ENCODE measurements at places on chromosomes 5 and 9.

- DNase-seq = no peak
These were observed 216.6 kb downstream of the NR2F1-AS1 start for GRCh38 chr5:93364378-93364777.

GRCh38 chr5:15132816-15133405 is 261.3 kb upstream of the ANKH start:
- no peak for DNase-seq

- DNase-seq = peak; percentile 71
These were observed 99.6 kb upstream of the TAF11L2 start for GRCh38 chr5:17398431-17398830.

GRCh38 chr5:151085517-151086041 is 4.7 kb upstream of the TNIP1 start:
- DNase-seq = no peak

DNA sequence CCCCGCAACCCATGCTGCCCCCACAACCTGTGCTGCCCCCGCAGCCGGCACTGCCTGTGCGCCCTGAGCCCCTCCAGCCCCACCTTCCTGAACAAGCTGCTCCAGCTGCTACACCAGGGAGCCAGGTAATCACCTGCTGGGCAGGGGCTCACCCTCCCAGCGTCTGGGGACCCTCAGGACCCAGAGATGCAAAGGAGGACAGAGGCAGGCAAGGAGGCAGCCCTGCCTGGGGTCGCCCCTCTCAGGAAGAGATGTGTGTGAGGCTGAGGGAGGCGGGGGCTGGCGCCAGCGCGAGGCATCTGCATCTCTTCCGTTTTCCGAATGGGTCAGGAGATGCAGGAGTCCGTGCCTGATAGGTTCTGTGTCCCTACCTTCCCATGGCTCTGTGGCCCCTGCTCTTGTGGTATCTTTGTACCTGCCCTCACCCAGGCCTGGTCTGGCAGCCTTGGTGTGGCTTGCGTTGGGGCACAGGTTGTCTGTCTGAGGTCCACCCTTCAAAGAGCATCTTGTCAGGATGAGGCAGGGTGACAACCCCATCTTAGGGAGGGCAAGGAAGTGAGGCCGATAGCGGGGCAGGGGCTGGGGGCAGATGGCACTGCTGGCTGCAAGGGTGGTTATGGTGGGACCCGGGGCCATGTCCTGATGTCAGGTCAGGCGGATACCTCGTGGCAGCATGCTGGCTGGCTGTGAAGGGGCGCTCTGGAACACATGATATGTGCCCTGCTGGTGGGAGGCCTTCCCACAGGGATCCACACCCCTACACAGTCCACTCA is 75.7 kb downstream of the WNK2 start:
- no peak for DNase-seq

DNA sequence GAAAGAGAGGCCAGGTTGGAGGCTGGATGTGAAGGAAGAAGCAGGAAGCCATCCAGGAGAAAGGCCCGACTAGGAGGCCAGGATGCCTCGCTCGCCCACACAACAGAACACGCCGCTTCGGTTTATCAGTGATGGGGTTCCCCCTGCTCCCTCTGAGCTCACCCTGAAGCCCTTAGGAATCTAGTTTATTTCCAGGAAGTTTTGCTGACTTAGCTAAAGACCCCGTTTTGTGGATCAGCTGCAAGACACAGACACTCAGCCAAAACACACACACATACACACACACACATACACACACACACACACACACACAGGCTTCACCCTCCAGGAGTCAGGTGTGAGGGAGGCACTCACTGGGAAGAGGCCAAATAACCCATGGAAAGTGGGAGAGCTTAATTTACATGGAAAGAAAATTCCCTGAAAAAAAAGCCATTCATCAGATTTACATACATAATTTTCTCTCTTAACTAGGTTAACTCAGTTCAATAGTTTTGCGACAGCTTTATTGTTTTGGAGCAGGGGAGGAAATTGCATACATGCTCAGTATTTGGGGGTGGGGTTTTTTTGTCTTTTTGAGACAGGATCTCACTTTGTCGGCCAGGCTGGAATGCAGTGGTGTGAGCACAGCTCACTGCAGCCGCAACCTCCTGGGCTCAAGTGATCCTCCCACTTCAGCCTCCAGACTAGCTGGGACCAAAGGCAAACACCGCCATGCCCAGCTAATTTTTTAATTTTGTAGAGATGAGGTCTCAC is 92.7 kb upstream of the HAND1 start:
- no peak for DNase-seq

DNA sequence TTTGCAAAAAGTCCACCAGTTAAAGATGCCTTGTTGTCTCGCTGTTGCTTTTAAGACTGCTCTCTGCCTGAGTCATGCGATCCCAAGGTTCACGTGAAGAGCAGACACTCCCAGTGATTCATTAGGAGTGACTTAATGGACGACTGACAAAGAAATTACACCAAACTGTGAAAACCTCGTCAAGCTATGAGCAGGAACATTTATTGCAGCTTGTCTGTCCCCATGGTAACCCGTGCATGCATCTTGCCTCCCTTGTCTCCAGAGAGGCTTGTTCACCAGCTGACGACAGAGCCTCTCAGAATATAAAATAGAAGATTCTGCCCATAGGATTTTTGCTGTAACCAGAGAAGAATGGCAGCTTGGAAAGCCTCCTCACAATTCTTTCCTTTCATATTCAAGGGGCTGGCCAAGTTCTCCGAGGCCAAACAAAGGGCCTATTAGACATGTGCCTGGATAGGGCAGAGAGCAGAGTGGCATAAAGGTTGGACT is 352.7 kb downstream of the SPOCK1 start:
- no peak for DNase-seq

DNA sequence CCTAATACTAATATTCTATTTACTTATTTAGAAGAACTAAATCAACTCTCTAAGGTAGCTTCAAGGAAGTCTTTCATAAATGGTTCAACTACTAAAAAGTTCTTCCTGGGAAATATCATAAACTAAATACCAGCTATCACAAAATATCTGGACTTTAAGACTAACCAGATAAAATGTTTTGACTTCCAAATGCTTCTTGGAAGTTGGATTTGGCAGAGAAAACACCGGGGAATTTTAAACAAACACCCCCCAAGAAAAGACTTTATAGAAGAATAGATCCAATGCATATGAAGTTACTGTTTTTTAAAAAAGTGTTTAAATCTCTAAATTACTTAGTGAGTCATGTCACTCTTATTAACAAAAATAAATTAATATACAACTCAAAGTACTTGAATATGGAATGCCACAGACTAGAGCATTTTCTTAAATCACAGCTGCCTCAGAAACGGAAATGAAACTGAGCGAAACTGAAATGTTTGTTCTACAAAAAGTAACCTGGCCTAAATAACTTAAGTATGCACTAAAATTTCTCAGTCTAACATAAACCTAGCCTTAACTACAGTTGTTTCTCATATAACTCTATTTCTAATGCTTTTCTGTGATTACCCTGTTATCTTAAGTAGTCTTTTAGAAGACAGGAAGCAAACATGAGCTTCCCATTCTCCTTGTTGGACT is 6.8 kb downstream of the ABCA1 start:
- peak; percentile 41 for DNase-seq

DNA sequence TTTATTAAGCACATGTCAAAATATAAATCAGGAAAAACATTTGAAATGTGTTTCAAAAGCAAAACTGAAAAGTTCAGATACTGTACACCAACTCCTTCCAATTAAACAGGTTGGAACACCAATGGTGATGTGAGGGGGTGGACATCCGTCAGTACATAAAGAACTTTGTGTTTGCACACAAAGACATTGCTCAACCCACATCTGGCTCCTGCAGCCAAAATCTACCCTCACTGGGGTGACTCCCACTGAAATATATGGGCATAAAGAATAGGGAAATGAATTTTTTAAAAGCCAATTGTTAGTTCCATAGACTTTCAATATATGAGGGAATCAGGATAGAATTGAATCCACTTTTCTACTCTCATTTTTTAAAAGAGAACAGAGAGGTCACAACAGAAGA is 63.9 kb downstream of the MEGF9 start:
- peak; percentile 74 for DNase-seq

DNA sequence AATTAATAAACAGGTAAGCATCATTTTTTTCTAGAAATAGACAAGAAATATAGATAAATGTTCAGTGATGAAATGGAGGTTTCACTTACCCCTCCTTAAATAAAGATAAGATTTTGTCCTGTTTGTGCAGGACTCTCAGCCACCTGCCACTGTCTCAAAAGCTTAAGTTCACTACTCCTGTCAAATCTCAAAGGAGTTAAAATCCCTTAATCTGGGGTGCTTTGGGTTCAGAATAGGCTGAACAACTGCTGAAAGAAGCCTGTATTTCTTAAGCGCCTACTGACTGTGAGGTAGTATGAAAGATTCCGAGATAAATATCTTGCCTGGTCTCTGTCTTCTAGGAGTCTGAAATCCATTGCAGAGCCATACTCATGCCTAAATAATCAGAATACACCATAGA is 3.7 kb upstream of the BRINP1 start:
- no peak for DNase-seq

DNA sequence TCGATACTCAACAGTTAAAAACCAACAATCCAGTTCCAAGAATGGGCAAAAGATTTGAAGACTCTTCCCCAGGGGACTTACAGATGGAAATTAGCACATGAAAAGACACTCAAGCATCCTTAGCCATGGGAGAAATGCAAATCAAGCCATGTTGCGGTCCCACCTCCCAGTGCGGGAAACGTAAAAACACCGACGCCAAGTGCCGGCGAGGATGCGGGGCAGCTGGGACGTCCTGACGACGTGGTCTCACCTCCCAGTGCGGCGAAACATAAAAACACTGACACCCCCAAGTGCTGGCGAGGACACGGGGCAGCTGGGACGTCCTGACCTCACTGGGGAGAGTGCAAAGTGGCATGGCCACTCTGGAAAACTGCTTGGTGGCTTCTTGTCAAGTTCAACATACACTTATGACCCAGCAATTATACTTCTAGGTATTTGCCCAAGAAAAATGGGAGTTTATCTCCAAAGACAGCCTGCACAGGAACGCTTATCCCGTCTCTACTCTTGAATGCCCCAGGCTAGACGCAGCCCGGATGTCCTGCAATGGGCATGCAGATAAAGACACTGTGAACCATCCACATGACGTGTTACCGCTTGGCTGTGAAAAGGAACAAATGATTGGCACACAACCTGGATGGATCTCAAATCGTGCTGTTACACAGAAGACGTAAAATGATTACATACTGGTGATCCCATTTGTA is 60.1 kb upstream of the UBAC1 start:
- no peak for DNase-seq

- peak; percentile 82 for DNase-seq
These were observed 174.6 kb upstream of the ZNF608 start for GRCh38 chr5:124920909-124921666.

DNA sequence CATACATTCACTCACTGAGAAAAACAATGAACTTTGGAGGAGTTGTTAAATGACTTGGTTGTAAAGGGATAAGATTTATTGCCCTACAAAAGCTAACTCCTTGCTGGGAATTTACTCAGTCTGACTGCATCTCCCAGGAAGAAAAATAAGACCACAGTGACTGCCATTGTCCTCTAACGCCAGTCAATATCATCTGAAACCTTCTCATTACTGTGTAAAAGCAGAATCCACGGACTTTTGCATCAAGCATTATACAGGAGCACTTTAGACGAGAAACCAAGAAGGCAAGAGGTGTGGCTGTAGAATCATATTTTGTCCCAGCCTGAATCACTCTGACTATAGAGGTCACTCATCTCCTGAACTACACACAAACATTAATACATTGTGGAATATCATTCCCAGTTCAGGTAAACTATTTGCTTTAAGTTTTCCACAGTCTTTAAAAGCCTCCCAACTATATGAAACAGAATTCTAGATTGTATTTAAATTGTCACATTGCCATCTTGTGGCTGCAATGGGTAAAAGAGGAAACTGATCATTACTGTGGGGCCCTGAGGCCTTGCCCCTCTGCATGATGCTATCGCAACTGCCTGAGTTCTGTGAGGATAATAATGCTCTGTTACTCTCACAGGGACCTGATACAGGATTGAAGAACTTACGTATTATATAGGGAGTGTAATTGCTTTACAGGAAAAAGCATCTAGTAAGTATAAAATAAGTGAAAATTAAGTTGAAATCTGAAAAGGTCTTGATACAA is 142.9 kb downstream of the SLCO4C1 start:
- peak; percentile 48 for DNase-seq

DNA sequence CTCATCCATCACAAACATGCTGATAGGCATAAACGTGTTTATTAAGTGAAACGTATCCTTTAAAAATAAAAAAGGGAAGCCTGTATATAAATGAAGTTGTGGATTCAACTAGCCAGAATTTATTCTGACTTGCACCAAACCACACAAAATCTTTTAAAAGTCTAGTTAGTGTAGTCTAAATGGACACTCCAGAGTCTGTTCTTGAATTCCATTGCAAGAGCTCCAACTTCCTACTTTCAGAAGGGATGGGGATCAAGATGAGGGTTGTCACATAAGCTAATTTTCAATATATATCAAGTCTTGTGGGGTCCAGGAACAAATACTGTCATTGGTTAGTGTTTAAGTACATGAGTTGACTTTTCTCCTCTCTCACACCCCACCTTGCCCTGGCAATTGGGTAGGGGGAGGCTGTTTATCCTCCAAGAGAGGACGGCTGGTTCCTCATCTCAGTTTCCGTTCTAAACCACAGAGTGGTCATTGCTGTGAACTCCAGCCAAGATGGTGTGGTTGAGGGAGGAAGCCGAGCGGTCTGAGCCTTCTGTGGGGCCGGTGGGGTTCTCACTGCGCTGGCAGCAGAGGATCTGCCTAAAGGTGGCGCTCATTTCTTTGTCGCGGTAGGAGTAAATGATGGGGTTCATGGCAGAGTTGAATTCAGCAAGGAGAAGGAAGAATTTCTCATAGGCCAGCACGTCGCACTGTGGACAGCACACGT is 163.2 kb downstream of the LPAR1 start:
- peak; percentile 99 for DNase-seq

GRCh38 chr5:76805821-76806505 is 12.9 kb upstream of the F2RL1 start:
- peak; percentile 86 for DNase-seq

GRCh38 chr9:124099860-124100259 is 88.3 kb downstream of the LHX2 start:
- DNase-seq = no peak

- DNase-seq = no peak
These were observed 45.0 kb downstream of the COL23A1 start for GRCh38 chr5:178545176-178545575.

DNA sequence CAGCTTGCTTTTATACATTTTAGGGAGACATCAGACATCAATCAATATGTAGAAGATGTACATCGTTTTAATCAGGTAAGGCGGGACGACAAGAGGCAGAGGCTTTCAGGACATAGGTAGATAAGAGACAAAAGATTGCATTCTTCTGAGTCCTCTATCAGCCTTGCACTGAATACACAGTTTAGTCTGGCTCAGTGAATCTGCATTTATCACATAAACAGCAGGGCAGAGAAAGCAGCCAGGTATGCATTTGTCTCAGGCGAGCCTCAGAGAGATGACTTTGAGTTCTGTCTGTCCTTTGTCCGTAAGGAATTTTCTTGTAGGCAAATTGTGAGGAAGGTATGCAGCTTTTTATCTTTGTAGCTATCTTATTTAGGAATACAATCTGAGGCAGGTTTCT is 202.8 kb upstream of the TAS2R1 start:
- no peak for DNase-seq

GRCh38 chr5:179355976-179356974 is 11.0 kb upstream of the ADAMTS2 start:
- peak; percentile 87 for DNase-seq

GRCh38 chr9:84590706-84591105 is 78.8 kb upstream of the NTRK2 start:
- no peak for DNase-seq

- DNase-seq = no peak
These were observed 492 bp upstream of the NEK6 start for GRCh38 chr9:124257070-124257843.

- no peak for DNase-seq
These were observed 18.0 kb downstream of the NR5A1 start for GRCh38 chr9:124489222-124489621.
